ENCODE measurements at places on chromosomes 3 and 15. TPM values are rescaled to one million over a fixed set of nuclear protein-coding genes. Genes with fewer than 3 reads are reported as not detected.

GRCh38 chr15:80697075-80697685 is 2.1 kb downstream of the ABHD17C start:
- H3K36me3 ChIP-seq: no peaks in the 10 kb centered on the region
- peaks cover 19% of the 10 kb centered on the region for H3K27me3 ChIP-seq

DNA sequence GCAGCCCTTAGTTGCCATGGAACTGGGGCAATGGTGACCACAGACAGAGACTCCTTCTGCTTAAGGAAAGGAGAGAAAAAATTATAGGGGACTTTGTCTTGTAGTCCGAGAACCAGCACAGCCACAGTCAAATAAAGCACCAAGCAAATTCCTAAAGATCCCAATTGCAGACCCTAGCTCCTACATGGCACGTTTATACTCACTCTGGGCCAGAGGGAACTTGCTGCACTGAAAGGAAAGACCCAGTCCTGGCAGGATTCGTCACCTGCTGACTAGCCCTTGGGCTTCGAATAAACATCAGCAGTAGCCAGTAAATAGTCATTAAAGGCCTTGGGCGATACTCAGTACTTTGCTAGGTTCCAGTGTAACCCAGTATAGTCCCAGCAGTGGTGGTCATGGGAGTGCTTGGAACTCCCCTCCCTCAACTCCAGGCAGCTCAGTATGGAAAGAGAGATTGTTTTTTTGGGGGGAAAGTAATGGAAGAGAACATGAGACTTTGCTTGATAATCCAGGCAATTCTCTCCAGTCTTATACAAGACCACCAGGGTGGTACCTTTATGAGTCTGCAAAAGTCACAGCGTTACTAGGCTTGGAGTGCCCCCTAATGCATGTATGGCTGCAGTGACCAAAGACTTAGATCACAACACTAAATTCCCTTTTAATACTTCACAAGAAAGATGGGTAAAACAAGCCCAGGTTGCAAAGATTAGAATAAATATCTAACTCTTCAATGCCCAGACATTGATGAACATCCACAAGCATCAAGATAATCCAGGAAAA is 66.4 kb upstream of the AGTR1 start:
- no peaks in the 10 kb centered on the region for H3K27me3 ChIP-seq
- H3K4me3 ChIP-seq: no peak overlapping the region
- no peaks in the 10 kb centered on the region for H3K36me3 ChIP-seq
- peaks cover 11% of the 10 kb centered on the region for H3K4me1 ChIP-seq
- peak; percentile 61 for DNase-seq
- peak overlapping the region; percentile 35 for H3K27ac ChIP-seq

GRCh38 chr15:47516972-47517371 is 200.3 kb upstream of the SEMA6D start:
- no peak for DNase-seq
- no peak overlapping the region for H3K27ac ChIP-seq
- no peak overlapping the region for H3K4me3 ChIP-seq
- H3K27me3 ChIP-seq: no peaks in the 10 kb centered on the region
- no peaks in the 10 kb centered on the region for H3K36me3 ChIP-seq

The HES1 gene
- 16.6 TPM for polyA plus RNA-seq

The LIPC gene
- 38.0 TPM for polyA plus RNA-seq

The MYEF2 gene
- polyA plus RNA-seq: 10.1 TPM

DNA sequence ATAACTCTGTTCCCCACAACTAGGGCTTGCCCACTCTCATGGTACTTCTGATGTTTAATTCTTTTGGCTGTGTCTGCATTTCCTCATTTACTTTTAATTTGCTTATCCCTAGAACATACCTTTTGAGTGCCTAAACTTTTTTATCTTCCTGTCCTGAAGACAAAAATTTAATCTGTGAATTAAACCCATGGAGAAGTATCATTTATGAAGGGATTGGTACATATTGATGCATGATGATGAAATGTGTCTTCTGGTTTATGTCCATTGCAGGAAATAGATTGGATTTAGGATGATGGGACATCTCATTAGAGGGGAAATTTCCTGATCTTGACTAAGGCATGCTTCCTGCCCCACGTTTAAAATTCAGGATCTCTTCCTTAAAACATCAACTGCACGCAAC is 109.5 kb downstream of the PGPEP1L start:
- H3K4me1 ChIP-seq: peaks cover 29% of the 10 kb centered on the region
- DNase-seq: no peak
- H3K36me3 ChIP-seq: peaks cover 63% of the 10 kb centered on the region
- H3K27ac ChIP-seq: peak overlapping the region; percentile 43

The CCDC13 gene
- 0.68 TPM for polyA plus RNA-seq

DNA sequence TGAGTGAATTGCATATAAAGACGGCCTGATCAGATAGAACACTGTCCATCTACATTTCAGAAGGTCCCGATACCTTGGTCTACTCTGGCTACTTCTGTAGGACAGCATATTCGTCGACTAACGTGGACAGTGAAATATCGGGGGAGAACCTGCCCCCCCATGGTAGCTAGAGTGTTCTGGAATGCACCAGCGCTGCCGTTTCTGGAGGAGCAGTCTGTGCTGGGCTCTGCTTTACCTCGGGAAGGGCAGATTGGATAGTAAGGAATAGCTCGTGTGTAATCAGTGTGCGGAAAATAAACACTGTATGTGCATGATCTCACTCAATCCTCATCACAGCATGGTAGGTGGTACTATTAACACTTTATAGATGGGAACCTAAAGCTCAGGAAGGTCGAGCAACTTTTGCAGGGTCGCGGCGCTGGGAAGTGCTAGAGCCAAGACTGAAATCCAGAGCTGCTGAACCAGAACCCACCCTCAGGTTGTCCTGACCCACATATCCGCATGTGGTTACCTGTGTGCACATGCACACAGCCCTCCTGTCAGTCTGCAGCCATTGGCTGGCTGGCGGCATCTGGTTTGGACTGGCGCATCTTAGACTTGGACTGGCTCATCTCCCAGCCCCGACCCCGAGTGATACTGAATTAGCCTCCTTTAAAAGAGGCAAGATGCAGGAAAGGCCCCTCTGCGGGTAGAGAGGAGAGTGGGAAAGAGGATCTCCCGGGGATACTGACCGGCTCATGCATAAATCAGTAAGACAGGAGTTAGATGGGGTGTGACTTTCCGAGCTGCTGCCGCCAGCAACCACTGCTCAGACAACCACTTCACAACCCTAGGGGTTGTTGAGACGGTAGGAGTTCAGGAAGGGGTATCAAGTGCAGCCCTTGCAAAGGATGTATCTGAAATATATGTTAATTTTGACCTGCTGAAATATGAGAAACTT is 155.0 kb upstream of the BHLHE40 start:
- no peak for DNase-seq
- H3K4me1 ChIP-seq: peaks cover 25% of the 10 kb centered on the region
- H3K36me3 ChIP-seq: 0 out of 3 replicates have a peak, but pooled peaks cover 7% of the 10 kb centered on the region
- H3K27me3 ChIP-seq: no peaks in the 10 kb centered on the region

The ACP3 gene
- not detected for polyA plus RNA-seq

The ZNF445 gene
- 5.3 TPM for polyA plus RNA-seq

- no peak overlapping the region for H3K4me3 ChIP-seq
- H3K36me3 ChIP-seq: peaks cover 25% of the 10 kb centered on the region
- DNase-seq: no peak
- no peaks in the 10 kb centered on the region for H3K4me1 ChIP-seq
- H3K27ac ChIP-seq: no peak overlapping the region
These were observed 18.2 kb upstream of the SACM1L start for GRCh38 chr3:45670991-45671390.

The JMJD7 gene
- 7.2 TPM for polyA plus RNA-seq

DNA sequence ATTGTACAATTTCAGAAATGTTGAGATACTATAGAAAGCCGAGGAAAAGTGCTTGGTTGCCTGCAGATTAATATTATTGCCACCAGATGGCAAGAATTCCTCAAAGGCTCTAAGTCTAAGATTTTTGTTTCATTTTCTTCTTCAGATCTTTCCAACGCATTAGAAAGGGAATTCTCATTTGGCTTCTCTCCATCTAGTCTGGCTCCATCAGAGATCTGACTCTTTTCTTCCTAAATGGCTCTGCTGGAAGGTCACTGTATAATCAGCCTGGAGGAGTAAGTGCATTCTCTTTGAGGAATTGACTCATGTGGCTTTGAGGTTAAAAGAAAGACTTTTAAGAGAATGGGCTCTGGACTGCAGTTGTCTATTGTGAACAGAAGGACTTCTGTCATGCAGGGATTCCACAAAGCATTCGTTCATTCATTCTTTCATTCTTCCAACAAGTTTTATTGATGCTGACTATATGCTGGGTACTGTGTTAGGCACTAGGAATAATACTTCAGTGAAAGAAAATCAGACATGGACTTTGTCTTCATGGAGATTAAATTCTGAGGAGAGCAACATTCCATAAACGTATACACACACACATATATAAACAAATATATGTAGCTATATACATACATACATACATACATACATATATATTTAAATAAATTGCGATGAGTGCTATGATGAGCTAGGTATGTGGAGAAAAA is 55.3 kb downstream of the SLC28A2 start:
- peaks cover 61% of the 10 kb centered on the region for H3K4me1 ChIP-seq
- no peaks in the 10 kb centered on the region for H3K27me3 ChIP-seq
- peak overlapping the region; percentile 53 for H3K27ac ChIP-seq
- no peaks in the 10 kb centered on the region for H3K36me3 ChIP-seq

Data from HepG2 (cell line).